T-helper 22 cell (primary cell): ENCODE measurements at places on chromosomes 1 and 21.

- DNase-seq, result no peak
Measured at GRCh38 chr1:173995475-173995874, 26.7 kb downstream of the RC3H1 start.

DNA sequence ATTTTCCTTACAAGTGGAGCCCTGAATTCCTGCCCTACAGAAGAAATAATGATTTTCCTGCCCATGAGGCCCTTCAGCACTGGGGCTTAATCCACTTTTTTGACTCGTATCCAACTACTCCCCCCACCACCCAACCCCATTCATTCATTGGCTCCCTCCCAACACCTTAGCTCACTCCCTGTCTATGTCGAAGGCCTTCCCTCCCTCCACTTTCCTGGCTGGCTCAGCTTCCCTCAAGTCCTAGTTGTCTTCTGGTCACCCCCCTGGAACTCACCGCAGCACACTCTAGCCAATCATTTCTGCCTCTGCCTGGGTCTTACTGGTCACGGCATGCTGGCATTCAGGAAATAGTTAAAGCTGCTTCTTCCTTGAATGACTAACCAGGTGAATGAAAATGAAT is 118.9 kb downstream of the PGBD5 start:
- DNase-seq, result no peak

GRCh38 chr1:4395158-4395557 is 259.3 kb upstream of the AJAP1 start:
- no peak for DNase-seq

GRCh38 chr1:20431176-20431460 is 54.9 kb downstream of the CAMK2N1 start:
- no peak for DNase-seq

- DNase-seq, result no peak
Measured at GRCh38 chr1:93490357-93490756, 42.4 kb downstream of the FNBP1L start.

DNA sequence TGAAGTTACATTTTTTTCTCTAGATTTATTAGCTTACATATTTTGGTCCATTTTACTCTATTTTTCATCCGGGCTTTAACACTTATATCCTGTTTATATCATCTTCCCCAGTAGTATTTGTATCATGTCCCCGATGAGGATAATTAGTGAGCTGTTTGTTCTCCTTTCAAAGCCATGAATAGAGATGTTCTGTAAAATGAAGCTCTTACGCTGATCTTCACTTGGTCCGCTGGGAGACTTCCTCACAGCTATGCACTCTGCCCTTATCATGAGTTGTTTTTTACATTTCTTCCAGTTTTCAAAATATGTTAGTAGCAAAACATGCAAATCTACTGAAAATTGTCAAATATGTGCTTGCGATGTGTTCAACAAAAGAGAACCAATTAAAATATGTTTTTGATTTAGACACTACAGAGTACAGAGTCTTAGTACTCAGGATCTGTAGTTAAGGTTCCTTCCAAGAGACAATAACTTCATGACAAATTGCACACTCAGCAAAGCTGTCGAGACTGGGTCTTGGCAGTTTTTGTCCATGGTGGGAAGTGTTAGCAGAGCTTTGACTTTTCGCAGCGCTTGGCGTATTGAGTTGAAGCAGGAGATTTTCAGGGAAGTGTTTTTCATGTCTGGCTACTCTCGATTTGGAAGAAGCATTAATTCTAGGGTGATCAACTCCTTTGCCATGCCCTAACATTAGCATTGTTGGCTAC is 292.0 kb upstream of the ADAMTS5 start:
- no peak for DNase-seq

DNA sequence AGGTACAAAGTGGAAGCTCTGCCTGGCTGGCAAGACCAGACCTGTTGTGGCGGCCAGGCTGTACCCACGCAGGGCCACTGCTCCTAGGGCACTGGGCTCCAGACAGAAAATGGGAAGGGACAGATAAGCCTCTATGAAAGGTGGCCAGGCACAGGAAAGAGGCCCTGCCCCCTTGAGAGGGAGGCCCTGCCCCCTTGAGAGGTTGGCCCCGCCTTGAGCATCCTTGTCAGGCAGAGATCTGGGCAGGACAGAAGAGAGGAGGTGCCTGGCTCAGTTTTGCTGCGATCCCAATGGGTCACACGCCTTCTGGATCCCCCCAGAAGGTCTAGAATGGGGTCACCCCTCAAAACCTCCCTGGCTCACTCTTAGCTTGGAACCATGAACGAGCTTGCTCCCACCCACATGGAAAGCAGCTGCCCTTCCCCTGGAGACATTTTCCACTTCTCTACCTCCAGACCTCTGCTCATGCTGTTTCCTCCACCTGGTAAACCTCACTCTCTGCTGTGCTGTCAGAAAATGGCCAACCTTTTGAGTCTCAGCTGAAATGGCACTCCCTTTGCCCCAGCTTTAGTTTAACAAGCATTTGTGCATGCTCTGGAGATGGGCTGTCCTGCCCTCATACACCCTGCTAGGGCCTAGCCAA is 17.5 kb upstream of the ECE1 start:
- DNase-seq, result no peak

DNA sequence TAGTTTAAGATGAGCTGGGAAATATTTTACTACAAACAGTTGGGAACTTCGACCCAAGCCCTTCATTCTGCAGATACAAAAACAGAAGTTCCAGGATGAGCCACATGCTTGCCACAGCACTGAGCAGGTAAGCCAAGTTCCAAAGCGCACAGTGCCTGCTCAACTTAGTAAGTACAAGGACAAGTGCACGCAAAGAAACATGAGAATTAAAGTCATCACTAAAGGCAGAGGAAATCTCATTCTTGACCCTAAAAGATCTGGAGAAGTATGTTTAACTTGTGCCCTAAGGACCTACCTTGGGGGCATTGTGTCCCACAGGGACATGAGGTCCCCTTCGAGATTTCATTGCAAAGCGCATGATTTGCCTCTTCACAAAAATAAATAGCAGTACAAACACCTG is 1.2 kb upstream of the UBAP2L start:
- no peak for DNase-seq

DNA sequence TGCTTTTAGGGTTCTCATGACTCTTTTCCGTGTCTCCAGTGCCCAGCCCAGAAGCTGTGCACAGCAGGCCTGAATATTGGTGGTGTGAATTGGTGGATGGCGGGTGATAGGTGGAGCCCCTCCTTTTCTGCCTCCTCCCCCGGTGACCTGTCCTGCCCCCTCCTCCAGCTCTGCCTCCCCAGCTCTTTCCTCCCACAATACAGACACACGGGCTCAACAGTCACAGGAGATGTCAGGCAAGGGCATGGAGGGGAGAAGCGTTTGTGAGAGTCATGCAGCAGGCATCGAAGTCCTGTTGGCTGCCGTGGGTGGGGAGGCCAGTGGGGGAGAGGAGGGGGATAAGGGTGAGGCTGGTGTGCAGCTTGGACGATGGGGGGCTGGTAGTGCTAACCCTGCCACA is 17.3 kb upstream of the TTC4 start:
- DNase-seq, result no peak

- no peak for DNase-seq
Measured at GRCh38 chr1:41696381-41696780, 211.9 kb upstream of the EDN2 start.

GRCh38 chr1:26289158-26290059 is 9.5 kb downstream of the SH3BGRL3 start:
- no peak for DNase-seq

- no peak for DNase-seq
Measured at GRCh38 chr1:113090051-113090450, 17.1 kb downstream of the LRIG2 start.

DNA sequence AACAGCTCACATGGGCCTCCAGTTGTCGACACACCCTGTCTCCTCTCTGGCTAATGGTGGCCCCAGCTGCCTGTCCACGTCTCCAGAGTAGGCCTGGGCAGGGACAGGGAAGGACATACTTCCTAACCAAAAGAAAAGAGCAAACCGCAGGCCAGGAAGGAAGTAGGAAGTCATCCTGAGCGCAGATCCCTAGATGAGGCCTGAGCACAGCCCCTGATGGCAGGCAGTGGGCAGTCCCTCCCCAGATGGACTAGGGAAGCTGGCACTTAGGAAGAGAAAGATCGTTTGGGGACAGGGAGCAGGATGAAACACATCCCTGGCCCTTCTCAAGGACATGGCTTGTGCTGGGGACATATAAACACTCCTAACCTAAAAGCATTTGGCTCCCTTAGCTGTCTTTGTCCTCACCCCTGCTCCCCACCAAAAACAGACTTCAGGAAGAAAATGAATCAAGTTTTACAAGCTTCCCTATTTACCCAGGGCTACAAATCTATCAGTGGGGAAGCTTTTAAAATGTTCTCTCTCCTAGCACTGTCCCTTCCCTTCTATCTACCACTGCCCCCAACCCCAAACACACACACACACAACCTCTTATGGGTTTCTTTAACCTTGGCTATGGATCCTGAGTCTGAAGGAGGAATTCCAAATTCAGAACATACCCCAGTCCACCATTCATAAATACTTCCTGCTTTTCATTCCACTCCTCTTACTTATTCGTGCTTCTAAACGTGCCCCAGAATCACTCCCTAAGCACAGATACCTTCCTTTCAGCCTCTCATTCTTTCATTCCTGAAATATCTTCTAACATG is 21.1 kb downstream of the SSBP3 start:
- no peak for DNase-seq
